ENCODE measurements at places on chromosomes 3 and 15. TPM values are rescaled to one million over a fixed set of nuclear protein-coding genes. Genes with fewer than 3 reads are reported as not detected.

The CORO2B gene
- 3.0 TPM for total RNA-seq

The UQCC5 gene
- total RNA-seq: 89.8 TPM

The SOX14 gene
- total RNA-seq: not detected

The EBLN2 gene
- 1.7 TPM for total RNA-seq

The GOLGA6D gene
- not detected for total RNA-seq

The EIF2B5 gene
- total RNA-seq: 35.9 TPM

The LXN gene
- 28.6 TPM for total RNA-seq

The SLCO2A1 gene
- total RNA-seq: 2.3 TPM

The GOLGA6L10 gene
- total RNA-seq: 0.14 TPM

DNA sequence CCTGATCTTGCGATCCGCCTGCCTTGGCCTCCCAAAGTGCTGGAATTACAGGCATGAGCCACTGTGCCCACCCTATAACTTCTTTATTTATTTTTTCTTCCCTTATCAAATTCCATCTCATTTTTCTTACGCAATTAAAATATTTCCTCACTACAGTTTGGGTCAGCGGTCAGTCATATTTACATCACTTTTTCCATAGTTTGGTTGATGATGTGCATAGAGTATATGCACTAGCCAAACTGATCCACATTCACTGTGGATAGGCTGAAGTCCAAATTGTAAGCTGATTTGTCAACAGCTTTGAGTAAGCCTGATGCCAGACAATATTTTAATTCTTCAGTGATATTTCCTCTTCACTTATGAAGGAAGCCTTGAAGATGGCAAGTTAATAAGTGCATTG is 256.3 kb downstream of the TIGIT start:
- no peak overlapping the region for H3K4me3 ChIP-seq
- no peak overlapping the region for H3K27ac ChIP-seq
- H3K4me1 ChIP-seq: peaks cover 13% of the 10 kb centered on the region
- no peak for DNase-seq
- no peaks in the 10 kb centered on the region for H3K36me3 ChIP-seq

DNA sequence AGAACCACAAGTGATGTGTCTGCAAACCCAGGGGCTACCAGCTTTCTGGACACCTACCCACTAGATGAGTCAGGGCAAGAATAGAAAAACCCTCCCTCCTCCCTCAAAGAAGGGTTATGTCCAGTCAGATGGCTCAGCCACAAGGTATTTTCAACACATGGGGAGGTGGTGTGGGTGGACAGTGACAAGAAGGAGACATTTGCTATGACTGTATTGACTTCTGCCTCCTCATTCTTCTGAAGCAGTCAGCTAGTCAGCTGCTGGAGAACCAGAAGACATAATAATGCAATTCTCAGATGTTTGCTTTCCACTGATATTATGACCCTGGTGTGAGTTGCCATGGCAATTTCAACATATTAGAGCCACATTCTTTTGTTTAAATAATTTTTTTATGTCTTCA is 66.7 kb upstream of the GOLGA8B start:
- no peak overlapping the region for H3K4me3 ChIP-seq
- H3K36me3 ChIP-seq: no peaks in the 10 kb centered on the region
- H3K27me3 ChIP-seq: no peaks in the 10 kb centered on the region
- DNase-seq: no peak
- H3K4me1 ChIP-seq: no peaks in the 10 kb centered on the region
- H3K27ac ChIP-seq: no peak overlapping the region

DNA sequence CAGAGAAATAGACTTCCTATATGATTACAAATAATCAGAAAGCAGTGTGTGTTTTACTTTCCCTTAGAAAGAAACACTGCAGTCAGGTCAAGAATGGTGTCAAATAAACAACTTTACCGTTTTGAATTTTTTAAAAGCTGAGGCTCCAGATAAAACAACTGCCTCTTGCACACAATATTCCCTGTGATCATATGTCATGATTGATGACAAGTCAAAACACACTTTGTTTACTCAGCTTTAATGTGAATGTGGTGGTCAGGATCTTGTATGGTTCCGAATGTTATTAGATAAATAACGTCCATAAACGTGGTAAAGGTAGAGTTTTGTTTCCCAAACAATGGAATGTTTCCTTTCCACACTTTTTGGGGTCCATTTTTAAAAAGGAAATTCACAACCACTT is 428.4 kb upstream of the MDFIC2 start:
- no peak for DNase-seq
- H3K36me3 ChIP-seq: no peaks in the 10 kb centered on the region
- H3K27ac ChIP-seq: no peak overlapping the region
- H3K4me1 ChIP-seq: no peaks in the 10 kb centered on the region

- H3K36me3 ChIP-seq: no peaks in the 10 kb centered on the region
- no peaks in the 10 kb centered on the region for H3K27me3 ChIP-seq
- no peak overlapping the region for H3K27ac ChIP-seq
- peak; percentile 62 for DNase-seq
Observed at GRCh38 chr15:52445553-52445952, 83.1 kb downstream of the MYO5A start.

GRCh38 chr15:81492331-81492968 is 118.4 kb upstream of the TMC3 start:
- H3K27me3 ChIP-seq: no peaks in the 10 kb centered on the region
- H3K36me3 ChIP-seq: no peaks in the 10 kb centered on the region
- H3K27ac ChIP-seq: no peak overlapping the region
- no peaks in the 10 kb centered on the region for H3K4me1 ChIP-seq

DNA sequence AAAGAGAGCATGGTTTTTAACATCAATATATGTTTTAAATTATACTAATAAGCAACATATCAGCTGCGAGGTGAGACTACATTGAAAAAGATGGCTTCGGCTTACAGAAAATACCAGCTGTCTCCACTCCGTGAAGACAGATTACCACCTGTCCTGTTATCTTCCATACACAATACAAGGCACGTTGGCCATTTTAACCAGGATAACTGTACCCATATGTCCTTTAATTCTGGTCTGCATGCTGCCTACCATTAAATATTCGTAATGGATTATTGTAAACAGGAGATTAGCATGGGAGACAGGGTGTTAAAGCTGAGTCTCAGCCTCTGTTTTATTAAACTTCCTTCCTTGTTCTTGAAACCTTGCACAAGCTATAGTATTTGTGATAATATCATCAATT is 855.5 kb downstream of the ROBO1 start:
- no peak for DNase-seq
- no peak overlapping the region for H3K27ac ChIP-seq
- no peaks in the 10 kb centered on the region for H3K4me1 ChIP-seq
- H3K4me3 ChIP-seq: no peak overlapping the region
- H3K27me3 ChIP-seq: no peaks in the 10 kb centered on the region

DNA sequence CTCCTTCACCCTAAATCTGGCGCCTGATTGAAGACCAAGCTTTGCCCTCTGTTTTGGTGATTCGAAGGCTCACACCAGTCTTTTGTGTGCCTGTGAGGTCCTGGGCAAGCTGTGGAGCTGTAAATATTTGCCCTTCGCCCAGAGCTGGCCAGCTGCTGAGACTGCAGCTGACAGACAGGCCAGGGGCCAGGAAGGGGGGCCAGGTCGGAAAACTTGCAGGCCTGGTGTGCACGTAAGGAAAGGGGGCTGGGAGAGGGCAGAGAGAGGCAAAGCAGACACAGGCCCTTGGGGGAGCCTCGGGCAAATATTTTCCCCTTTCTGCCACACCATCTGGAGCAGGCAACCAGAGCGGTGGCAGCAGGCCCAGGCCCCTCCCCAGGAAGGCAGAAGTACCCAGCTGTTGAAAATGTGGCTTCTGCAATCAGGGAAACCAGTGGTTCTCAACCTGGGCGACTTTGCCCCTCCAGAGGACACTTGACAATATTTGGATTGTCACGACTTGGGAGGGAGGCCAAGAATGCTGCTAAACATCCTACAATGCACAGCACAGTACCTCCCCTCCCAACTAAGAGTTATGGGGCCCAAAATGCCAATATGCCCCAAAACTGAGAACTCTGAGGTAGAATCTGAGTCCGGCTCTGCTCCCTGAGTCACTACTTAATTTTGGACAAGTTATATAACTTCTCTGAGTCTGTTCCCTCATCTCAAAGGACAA is 2.5 kb downstream of the PDZRN3 start:
- H3K36me3 ChIP-seq: no peaks in the 10 kb centered on the region
- peak overlapping the region; percentile 13 for H3K4me3 ChIP-seq
- peaks cover 24% of the 10 kb centered on the region for H3K4me1 ChIP-seq
- DNase-seq: peak; percentile 67
- peak overlapping the region; percentile 70 for H3K27ac ChIP-seq

DNA sequence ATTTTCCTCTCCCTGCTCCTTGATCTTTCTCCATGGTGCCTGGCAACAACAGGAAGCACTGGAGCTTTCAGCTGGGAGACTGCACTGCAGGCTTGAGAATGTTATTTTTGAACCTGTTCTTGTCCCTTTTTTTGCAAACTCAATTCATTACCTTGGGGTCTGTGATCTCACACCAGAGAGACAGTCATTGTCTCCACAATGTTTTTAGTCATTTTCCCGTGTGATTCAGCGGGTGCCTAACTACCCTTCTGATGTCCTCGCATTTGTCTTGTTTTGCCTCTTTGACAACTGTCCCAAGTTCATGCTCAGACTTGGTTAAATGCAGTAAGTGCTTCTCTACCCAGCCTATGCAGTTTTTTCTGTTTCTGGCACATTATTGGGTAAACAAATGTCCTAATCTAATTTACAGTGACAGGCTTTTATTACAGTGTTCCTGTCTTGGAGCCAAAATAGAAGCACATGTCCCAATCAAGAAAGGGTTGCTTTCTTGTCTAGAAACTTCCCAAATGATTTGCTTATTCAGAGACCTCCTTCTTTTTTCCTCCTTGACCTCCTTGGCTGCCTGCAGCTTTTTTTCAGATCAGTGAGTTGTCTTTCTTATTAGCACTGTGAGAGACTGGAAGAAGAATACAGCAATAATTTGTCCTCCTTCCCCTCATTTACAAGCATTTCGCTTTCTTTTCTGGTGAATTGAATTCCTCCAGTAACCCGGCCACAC is 162.4 kb downstream of the NSUN3 start:
- no peak overlapping the region for H3K27ac ChIP-seq
- H3K27me3 ChIP-seq: peaks cover 3% of the 10 kb centered on the region
- no peak overlapping the region for H3K4me3 ChIP-seq
- H3K4me1 ChIP-seq: no peaks in the 10 kb centered on the region

DNA sequence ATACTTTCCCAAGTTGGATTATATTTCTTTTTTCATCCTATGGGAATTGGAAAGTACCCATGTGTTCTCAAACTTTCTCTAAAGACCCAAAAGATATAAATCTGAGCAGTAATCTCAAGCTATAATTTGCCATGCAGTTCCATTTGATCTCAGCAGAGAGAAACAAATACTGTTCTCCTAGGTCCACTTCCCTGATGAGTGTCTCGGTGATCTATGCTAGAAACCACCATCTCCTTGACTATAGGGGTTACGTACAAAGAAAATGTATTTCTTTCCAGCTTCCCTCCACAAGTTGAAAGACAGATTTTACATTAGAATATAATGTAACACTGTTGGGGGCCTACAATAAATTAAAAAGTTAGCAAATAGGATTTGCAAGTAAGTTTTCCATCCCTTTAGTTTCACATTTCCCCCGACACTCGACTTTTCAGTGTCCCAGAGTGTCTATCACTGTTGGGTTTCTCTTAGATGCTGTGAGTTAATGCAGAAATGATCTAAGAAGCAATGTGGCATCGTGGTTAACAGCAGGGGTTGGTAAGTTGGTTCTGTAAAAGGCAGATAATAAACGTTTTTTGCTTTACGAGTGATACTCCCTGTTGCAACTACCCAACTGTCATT is 465.1 kb upstream of the CFAP20DC start:
- H3K4me3 ChIP-seq: no peak overlapping the region
- no peak overlapping the region for H3K27ac ChIP-seq
- H3K36me3 ChIP-seq: no peaks in the 10 kb centered on the region
- H3K27me3 ChIP-seq: no peaks in the 10 kb centered on the region
- no peak for DNase-seq
- no peaks in the 10 kb centered on the region for H3K4me1 ChIP-seq

- peak; percentile 48 for DNase-seq
- no peaks in the 10 kb centered on the region for H3K27me3 ChIP-seq
- no peak overlapping the region for H3K27ac ChIP-seq
- no peaks in the 10 kb centered on the region for H3K4me1 ChIP-seq
- H3K36me3 ChIP-seq: no peaks in the 10 kb centered on the region
Observed at GRCh38 chr15:34708422-34708821, 46.4 kb downstream of the GJD2 start.

GRCh38 chr15:55168350-55168974 is 28.3 kb downstream of the RSL24D1 start:
- H3K4me3 ChIP-seq: no peak overlapping the region
- H3K27me3 ChIP-seq: no peaks in the 10 kb centered on the region
- no peaks in the 10 kb centered on the region for H3K4me1 ChIP-seq
- peak; percentile 57 for DNase-seq
- H3K36me3 ChIP-seq: no peaks in the 10 kb centered on the region
- no peak overlapping the region for H3K27ac ChIP-seq

Data from adrenal gland (tissue), 19 donors.